ENCODE measurements at places on chromosomes 4 and X. TPM values are rescaled to one million over a fixed set of nuclear protein-coding genes. Genes with fewer than 3 reads are reported as not detected.

ASB12 gene
- 0.24 TPM for polyA plus RNA-seq

FDCSP gene
- 0.75 TPM for polyA plus RNA-seq

PFKFB1 gene
- polyA plus RNA-seq: 0.26 TPM

HSFX1 gene
- 0.51 TPM for polyA plus RNA-seq

IBSP gene
- not detected for polyA plus RNA-seq

CORIN gene
- 0.28 TPM for polyA plus RNA-seq

NUDT11 gene
- 0.49 TPM for polyA plus RNA-seq

SLITRK2 gene
- 0.04 TPM for polyA plus RNA-seq

FGD1 gene
- 4.2 TPM for polyA plus RNA-seq

NAA11 gene
- not detected for polyA plus RNA-seq

ZDHHC15 gene
- polyA plus RNA-seq: 0.38 TPM

SLC49A3 gene
- 3.8 TPM for polyA plus RNA-seq

DNAJB14 gene
- 7.0 TPM for polyA plus RNA-seq

NR3C2 gene
- polyA plus RNA-seq: 0.57 TPM

HMGN5 gene
- polyA plus RNA-seq: 14.1 TPM

CXorf49 gene
- not detected for polyA plus RNA-seq

FRMD7 gene
- 0.02 TPM for polyA plus RNA-seq

BMP3 gene
- polyA plus RNA-seq: 0.12 TPM

RASL11B gene
- 0.39 TPM for polyA plus RNA-seq

FRAS1 gene
- 1.6 TPM for polyA plus RNA-seq

PASD1 gene
- polyA plus RNA-seq: not detected

PUDP gene
- polyA plus RNA-seq: 3.2 TPM

SSX4B gene
- not detected for polyA plus RNA-seq

SULT1E1 gene
- polyA plus RNA-seq: 0.35 TPM

DNAAF6 gene
- polyA plus RNA-seq: not detected

DHRSX gene
- polyA plus RNA-seq: 5.9 TPM

ARFIP1 gene
- polyA plus RNA-seq: 13.7 TPM

CC2D2A gene
- 4.5 TPM for polyA plus RNA-seq

GABRA4 gene
- 0.10 TPM for polyA plus RNA-seq

AMTN gene
- polyA plus RNA-seq: 0.09 TPM

GAB1 gene
- polyA plus RNA-seq: 10.0 TPM

FRMPD4 gene
- polyA plus RNA-seq: under 0.01 TPM

HUWE1 gene
- 34.9 TPM for polyA plus RNA-seq

WAS gene
- polyA plus RNA-seq: 1.8 TPM

ARHGAP24 gene
- 2.0 TPM for polyA plus RNA-seq

PAGE1 gene
- not detected for polyA plus RNA-seq

UGT2B28 gene
- polyA plus RNA-seq: not detected

SPINK2 gene
- 0.32 TPM for polyA plus RNA-seq

GAB3 gene
- polyA plus RNA-seq: 0.56 TPM

SH3D19 gene
- 22.8 TPM for polyA plus RNA-seq

PCDH7 gene
- polyA plus RNA-seq: 7.4 TPM

Data from esophagus (tissue), 2 donors.